ENCODE measurements at places on chromosomes 5 and 9. TPM values are rescaled to one million over a fixed set of nuclear protein-coding genes. Genes with fewer than 3 reads are reported as not detected.

- no peaks in the 10 kb centered on the region for H3K36me3 ChIP-seq
- no peak overlapping the region for H3K27ac ChIP-seq
- H3K27me3 ChIP-seq, result no peaks in the 10 kb centered on the region
- no peaks in the 10 kb centered on the region for H3K4me1 ChIP-seq
- H3K4me3 ChIP-seq, result no peak overlapping the region
These were observed 19.4 kb downstream of the PLPPR1 start for GRCh38 chr9:101047848-101048397.

GRCh38 chr9:105959531-105959930, 265.2 kb downstream of the TMEM38B start:
- no peak for DNase-seq
- H3K4me1 ChIP-seq, result no peaks in the 10 kb centered on the region
- H3K4me3 ChIP-seq, result no peak overlapping the region
- H3K27ac ChIP-seq, result no peak overlapping the region
- H3K36me3 ChIP-seq, result no peaks in the 10 kb centered on the region

DNA sequence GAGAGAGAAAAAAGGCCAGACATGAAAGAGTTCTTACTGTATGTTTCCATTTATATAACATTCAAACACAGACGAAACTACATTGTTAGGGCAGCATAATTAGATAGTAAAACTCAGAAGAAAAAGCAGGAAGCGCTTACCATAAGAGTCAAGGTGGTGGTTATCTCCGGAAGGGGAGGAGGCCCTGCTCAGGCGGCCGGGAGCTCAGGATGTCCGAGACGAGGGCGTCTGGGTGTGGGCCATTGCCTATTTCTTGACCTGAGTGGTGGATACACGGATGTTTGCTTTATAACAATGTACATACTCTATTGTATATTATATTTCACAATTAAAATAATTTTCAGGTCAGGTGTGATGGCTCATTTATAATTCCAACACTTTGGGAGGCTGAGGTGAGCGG, 80.9 kb upstream of the COL5A1 start:
- H3K36me3 ChIP-seq, result no peaks in the 10 kb centered on the region
- no peak for DNase-seq
- H3K4me3 ChIP-seq, result no peak overlapping the region
- no peak overlapping the region for H3K27ac ChIP-seq
- H3K4me1 ChIP-seq, result peaks cover 3% of the 10 kb centered on the region
- no peaks in the 10 kb centered on the region for H3K27me3 ChIP-seq

The TNC gene
- 236 TPM for polyA plus RNA-seq

The LAMC3 gene
- polyA plus RNA-seq, result not detected

DNA sequence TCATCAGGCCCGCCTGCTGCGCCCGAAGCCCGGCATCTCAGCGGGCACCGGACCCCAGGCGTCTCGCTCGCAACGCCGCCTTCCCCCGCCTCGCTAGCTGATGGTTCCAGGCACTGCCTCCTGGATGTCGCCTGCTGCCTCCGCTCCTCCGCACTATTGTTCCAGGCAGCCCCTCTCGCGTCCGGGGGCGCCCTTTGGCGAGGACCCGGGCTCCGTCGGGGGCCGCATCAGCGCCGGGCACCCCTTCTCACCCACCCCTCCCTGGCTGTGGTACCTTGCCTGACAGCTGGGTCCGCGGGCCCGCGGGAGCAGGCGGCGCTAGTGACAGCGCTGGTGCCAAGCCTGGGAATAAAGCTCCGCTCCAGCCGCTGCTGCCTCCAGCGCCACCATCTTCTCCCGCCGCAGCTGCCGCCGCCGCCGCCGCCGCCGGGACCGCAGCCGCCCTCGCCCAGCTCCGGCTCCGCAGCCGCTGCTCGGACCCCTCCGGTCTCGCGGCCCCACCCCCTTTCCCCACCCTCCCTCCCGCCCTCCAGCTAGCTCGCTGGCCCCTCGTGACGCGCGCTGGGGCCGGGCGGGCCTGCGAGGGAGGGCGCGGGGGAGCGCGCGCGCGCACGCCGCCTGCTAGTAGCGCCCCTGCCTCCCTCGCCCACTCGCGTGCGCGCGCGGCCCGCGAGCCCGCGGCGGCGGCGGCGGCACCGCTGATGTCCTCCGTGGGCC, at the start of gene APBA1:
Gene APBA1, minus strand, starts transcription at position 493 of the 717 bp plus-strand sequence.
- DNase-seq, result peak; percentile 56
- H3K4me3 ChIP-seq, result peak within 1 kb of the TSS; percentile 69
- H3K4me1 ChIP-seq, result peaks cover 6% of the 10 kb centered on the region
- H3K27ac ChIP-seq, result peak within 1 kb of the TSS; percentile 73

- peak overlapping the region; percentile 7 for H3K27ac ChIP-seq
- no peak overlapping the region for H3K4me3 ChIP-seq
- H3K27me3 ChIP-seq, result no peaks in the 10 kb centered on the region
- H3K36me3 ChIP-seq, result no peaks in the 10 kb centered on the region
- peaks cover 16% of the 10 kb centered on the region for H3K4me1 ChIP-seq
These were observed 31.3 kb downstream of the SPRY4 start for GRCh38 chr5:142293486-142293885.

The TENT4A gene
- polyA plus RNA-seq, result 19.8 TPM

GRCh38 chr9:134239130-134239903, 75.0 kb upstream of the RNU6ATAC start:
- H3K4me3 ChIP-seq, result no peak overlapping the region
- peaks cover 29% of the 10 kb centered on the region for H3K27me3 ChIP-seq
- H3K36me3 ChIP-seq, result no peaks in the 10 kb centered on the region

DNA sequence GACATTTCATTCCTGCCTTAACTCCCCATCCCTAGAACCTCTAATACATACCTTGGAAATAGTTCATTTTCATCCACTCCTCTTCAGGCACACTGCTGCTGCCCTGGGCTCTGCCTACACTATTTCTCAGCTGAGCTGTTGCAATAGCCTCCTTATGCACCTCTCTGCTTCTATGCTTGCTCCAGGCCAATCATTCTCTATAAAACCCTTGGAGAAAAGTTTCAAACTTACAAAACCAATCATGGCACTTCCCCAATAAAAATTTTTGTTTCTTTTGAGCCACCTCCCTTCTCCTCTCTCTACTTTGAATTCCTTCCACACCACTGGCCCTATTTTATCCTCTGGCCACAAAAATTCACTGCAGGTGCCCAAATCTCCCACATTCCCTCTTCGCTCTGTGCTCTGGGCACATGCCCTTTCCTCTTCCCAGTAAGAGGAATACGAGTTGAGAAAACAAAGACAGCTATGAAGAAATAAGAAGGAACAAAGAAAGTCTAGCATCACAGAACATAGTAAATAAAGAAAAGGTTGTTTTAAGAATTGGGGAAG, 301.4 kb downstream of the ELAVL2 start:
- no peaks in the 10 kb centered on the region for H3K4me1 ChIP-seq
- no peaks in the 10 kb centered on the region for H3K27me3 ChIP-seq
- H3K36me3 ChIP-seq, result no peaks in the 10 kb centered on the region
- DNase-seq, result no peak
- no peak overlapping the region for H3K27ac ChIP-seq

GRCh38 chr5:176409765-176410164, 6.6 kb downstream of the CLTB start:
- H3K4me3 ChIP-seq, result no peak overlapping the region
- peaks cover 2% of the 10 kb centered on the region for H3K4me1 ChIP-seq
- H3K27ac ChIP-seq, result no peak overlapping the region
- no peak for DNase-seq
- H3K36me3 ChIP-seq, result peaks cover 27% of the 10 kb centered on the region

- H3K36me3 ChIP-seq, result peaks cover 40% of the 10 kb centered on the region
- DNase-seq, result peak; percentile 40
- no peak overlapping the region for H3K4me3 ChIP-seq
These were observed 79.5 kb downstream of the PRRT1B start for GRCh38 chr9:131624636-131625507.

Measured in IMR-90 (cell line).